ENCODE measurements at places on chromosomes 16 and 17.

DNA sequence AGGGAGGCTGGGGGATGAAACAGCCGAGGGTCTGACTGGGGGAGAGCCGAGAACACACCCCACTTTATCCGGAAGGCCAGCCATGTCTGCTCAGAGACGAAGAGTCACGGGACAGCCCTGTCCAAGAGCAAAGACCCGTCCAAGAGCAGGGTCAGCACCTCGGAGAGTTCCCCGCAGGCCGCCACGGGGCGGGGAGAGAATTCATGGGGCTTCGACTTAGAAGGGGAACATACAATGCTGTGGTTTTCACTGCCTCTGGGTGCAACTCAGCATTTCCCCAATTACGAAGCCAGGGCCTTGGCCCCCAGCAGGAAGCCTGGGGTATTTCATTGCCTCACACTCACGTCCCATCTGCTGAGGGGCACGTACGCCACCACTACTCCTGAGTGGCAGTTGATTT, 59.3 kb downstream of the JPH3 start:
- DNase-seq = peak; percentile 74

GRCh38 chr17:65389426-65389825, 172.0 kb downstream of the AXIN2 start:
- no peak for DNase-seq

- DNase-seq = no peak
Observed at GRCh38 chr17:28765038-28765437, 21.2 kb downstream of the TRAF4 start.

- peak; percentile 73 for DNase-seq
Observed at GRCh38 chr17:7858522-7858810, 663 bp downstream of the CYB5D1 start.

GRCh38 chr17:64084086-64084939, 45.6 kb downstream of the ERN1 start:
- DNase-seq = peak; percentile 51

DNA sequence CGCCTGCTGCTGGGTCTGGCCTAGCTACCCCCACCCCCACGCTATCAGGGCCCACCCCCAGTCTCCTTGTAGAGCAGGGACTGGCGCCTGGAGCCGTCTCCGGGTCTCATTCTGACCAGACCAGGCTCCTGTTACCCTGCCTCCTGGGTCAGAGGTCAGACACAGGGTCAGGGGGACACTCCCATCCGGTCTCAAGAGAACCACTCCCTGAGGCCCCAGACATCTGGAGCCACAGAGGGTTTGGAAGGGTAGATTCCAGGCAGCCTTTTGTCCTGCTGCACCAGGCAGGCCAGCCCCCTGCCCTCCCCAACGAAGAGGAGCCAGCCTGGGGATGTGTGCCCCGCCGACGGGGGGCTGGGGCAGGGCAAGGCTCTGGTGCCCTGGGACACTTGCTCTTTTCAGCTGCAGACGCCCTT, 944 bp upstream of the WFIKKN1 start:
- DNase-seq = no peak

DNA sequence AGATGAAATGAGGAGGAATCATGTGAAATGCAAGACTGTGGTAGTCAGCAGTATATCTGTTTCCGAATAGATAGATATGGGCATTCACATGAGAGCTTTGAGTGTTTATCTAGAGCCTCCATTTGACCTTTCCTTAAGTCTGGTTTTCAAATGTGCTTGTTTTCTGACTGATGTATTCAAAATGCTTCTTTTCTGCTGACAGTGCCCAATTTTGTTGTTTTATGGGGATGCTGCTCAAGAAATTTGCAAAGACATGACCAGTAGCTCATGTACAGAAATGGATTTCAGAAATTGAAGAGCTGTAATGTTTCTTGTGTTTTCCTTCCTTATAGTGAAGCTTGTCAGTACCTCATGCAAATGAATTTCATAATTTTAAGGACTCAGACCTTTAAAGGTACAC, 903.4 kb upstream of the CDH8 start:
- no peak for DNase-seq

DNA sequence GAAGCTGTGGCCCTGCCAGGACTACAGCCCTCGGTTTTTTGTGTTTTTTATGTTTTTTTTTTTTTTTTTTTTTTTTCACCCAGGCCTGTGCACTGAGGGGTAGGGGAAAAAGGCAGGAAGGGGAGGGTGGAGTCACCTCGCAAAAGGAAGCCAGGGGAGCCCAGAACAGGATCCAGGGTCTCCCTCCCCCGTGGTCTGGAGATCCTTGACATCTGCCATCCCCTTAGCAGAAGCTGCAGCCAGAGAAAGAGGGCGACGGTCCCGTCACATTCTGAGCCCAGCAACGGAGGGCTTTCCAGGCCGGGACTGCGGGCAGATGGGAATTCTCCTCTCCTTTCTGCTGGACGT, 29.1 kb upstream of the PHOSPHO1 start:
- no peak for DNase-seq

- no peak for DNase-seq
Observed at GRCh38 chr17:32882029-32882428, 5.1 kb upstream of the MYO1D start.

DNA sequence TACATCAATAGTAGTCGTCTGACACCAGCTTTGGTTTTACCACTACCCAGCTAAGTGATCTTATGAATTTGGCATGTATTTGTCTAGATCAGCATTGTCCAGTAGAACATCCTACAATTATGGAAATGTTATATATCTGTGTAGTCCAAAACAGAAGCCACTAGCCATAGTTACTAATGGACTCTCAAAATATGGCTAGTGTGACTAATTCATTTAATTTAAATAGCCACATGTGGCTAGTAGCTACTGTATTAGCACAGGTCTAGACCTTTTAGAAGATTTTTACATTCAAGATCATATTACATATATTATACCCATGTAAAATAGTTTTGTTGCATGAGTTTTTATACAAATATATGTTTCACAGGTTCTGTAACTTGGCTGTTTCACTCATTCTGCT, 27.0 kb upstream of the NFAT5 start:
- DNase-seq = no peak

- DNase-seq = peak; percentile 68
Observed at GRCh38 chr16:15949210-15950160, at the start of gene ABCC1. Gene ABCC1, plus strand, starts transcription at chr16:15949616. Its CDS starts 136 bp downstream, at chr16:15949752.

DNA sequence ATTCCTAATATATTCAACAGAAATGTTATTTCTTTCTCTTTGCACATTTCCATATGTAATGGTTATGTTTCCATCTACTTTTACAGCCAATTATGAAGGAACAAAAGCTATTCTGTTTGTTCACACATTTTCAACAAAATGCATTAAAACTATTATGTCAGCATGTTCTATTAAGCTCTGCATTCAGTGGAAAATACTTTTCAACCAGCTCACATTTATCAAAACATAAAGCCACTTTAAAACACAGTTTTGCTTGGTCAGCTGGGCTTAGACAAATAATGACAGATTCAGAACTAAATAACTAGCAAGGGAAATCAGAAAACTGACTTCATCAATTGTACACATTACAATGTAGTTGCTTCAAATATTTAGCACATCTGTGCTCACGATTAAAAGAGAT, 6.9 kb downstream of the SALL1 start:
- no peak for DNase-seq

DNA sequence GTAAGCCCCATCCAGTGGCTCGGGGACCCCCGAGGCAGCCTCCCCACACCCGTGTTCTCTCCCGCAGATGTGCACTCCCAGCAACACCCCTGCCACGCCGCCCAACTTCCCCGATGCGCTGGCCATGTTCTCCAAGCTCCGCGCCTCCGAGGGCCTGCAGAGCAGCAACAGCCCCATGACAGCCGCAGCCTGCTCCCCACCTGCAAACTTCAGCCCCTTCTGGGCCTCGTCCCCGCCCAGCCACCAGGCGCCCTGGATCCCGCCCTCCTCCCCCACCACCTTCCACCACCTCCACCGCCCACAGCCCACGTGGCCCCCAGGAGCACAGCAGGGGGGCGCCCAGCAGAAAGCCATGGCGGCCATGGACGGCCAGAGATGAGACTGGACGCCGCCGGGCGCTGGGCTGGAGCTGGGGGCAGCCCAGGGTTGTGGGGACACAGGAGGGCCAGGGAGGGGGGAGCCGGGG, 5.0 kb downstream of the UBALD2 start:
- no peak for DNase-seq

DNA sequence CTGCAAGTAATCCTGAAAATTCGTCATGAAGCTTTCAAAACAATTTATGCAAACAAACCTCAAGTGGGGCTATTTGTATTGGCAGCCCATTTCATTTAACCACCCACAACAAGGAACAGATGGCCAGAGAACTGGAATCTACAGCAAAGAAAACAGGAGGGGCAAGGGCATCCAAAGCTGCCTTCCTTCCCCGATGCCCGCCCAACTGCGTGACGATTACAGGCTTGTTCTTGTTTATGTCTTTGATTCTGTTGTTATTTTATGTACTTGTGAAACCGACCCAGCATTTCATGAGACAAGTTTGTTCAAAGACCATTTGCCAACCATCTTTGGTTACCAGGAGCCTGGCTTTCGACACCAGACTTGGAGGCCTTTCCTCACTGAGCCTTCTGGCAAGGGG, 59.1 kb upstream of the IRX6 start:
- DNase-seq = no peak

DNA sequence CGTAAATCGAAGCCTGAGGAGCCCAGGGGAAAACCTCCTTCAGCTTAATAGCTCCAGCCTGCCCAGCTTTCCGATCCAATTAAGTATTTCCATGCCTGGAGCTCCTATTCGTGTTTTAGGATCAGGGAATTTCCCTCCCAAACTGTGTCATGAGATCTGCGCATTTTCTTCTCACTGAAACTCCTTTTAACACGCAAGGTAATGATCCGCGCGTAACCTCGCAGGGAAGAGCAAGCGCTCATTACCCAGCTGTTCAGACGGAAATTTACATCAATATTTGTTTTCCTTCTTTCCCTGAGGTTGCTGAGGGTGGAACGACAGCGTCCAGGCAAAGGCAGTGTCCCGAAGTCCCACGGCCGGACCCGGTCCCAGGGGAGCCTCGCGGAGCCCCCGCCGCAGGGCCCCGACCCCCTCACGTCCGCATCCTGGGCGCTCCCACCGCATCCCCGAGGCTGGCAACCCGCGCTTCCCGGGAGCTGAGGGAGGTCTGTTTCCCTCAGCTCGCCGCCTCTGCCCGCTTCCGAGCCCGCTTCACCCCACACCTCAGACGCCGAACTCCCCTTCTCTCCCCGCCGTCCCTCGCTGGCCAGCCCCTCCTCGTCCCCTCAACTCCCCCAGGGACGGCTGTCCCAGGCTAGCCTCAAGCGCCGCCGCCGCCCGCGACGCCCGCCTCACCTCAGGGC, 415 bp downstream of the ABCA5 start:
- peak; percentile 42 for DNase-seq

DNA sequence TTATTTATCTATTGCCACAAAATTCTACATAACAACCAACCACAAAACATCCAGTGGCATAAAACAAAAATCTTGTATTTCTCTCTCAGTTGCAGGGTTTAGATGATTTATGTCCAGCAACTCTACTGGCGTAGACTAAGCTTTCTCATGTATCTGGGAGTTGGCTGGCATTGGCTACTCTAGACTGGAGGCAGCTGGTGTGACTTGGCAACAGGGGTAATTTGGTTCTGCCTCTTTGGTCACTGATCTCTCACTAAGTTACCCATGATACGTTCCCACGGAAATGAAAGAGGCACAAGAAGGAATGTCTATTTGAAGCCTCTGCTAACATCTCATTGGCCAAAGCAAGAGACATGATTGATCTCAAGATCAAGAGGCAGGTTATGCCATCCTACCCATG, 144.0 kb downstream of the HS3ST3B1 start:
- no peak for DNase-seq

GRCh38 chr16:1870365-1871082, 1.4 kb downstream of the MEIOB start:
- DNase-seq = peak; percentile 28

GRCh38 chr16:49858200-49859124, 2.5 kb upstream of the ZNF423 start:
- DNase-seq = peak; percentile 81

DNA sequence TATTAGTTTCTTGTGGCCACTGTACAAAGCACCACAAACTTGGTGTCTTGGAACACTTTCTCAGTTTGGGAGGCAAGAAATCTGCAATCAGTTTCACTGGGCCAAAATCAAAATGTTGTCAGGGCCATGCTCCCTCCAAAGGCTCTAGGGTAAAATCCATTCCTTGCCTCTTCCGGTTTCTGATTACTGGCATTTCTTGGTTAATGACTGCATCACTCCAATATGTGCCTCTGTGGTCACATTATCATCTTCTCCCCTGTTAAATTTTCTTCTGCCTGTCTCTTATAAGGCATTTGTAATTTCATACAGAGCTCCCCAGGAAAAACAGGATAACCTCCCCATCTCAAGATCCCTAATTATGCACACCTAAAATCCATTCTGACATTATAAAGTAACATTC, 34.8 kb downstream of the ZNF287 start:
- DNase-seq = no peak

DNA sequence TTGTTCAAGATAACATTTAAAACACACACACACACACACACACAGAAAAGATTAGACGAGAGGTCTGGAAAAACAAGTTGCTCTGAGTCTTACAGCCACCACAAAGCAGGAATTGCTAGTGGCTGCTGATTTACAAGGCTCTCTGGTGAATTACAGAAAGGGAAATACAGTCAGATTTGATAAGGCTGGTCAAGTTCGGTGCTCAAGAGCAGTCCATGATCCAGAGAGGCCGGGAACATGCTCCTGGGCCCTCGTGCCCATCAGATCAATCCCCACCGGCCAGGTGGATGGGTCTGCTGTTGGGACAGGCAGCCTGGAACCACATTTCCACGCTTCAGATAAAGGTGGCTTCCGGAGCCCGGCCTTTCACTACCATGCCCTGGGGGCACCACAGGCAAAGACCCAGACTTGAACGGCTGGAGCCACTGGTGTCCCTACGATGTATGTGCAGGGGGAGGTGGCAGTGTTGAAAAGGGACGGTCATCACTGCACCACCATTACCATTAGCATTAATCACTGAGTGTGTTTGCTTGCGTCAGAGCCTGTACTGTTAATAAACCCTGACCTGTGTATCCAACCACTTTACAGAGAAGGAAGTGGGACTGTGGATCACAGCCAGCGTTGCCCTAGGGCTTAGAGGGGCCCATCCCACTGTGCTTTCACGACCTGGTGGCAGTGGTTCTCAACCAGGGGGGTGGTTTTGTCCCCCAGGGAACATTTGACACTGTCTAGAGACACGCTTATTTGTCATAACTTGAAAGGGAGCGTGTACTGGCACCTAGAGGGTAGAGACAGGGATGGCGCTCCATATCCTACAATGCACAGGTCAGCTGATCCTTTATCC, 95.1 kb downstream of the XYLT1 start:
- peak; percentile 31 for DNase-seq

GRCh38 chr17:14299280-14300141, 1.4 kb upstream of the HS3ST3B1 start:
- DNase-seq = peak; percentile 61

Data from hepatocyte (in vitro differentiated cells).